WERI-Rb-1 (cell line): ENCODE measurements at places on chromosomes 5 and 9.
A peak's percentile ranks its signal among the peaks of the same experiment; 100 is the strongest.

DNA sequence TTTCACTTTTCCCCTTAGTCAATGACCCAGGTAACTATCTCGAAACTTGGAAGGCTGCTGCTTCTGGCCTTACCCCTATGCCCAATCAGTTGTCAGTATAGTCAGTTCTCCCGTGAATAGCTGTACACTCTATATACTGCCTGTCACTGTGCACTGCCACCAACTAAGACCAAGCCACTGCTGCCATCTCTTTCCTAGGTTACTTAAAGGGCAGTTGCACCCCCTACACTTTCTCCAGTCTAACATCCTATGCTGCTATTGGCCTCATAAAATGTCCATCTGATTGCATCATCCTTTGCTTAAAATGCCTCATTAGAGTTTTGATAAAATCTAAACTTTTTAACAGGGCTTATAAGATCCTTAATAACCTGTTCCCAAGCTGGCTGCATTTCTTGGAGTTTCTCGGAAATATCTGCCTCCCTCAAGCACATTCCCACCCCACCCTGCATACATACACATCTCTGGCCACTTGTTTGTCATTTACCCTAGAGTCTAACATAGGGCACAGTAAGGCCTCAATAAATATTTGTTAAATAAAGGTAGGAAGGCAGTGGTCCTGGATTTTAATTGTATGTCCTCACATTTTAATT, 32.8 kb upstream of the TNFAIP8 start:
- no peak for DNase-seq

DNA sequence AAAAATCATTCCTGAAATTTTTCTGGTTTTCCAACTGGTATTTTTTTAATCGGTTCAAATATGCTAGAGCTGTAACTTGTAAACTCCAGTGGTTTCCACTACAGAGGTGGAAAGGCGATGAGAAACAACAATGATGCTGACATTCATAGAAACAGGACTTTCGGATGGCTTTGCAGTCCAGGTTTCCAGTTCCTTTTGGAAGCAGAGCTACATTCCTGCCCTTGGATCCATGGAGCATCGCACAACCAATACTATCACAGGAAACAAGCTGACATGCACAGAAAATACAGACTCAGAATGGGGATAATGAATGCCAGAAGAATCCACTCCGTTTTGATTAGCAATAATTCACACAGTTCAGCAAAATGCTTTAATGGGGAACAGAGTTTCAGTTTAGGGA, 140.0 kb downstream of the EPB41L4A start:
- no peak for DNase-seq

DNA sequence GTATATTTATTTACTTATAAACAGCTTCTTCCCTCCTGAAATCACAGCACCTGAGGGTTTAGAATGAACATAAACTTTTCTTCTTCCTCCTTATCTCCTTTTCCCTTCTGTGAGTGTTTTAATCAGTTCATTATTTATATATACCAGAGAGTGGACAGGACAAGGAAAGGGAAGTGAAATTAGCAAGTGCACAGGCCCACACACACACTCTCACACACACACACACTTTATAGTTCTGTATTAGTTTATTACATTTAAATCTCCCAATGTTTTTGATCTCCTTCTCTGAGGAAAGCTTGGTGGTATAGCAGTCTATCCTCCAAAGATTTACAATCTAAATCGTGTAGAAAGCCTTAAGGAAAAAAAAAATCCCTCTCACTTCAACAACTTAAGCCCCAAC, 353.5 kb downstream of the NDUFS4 start:
- DNase-seq = no peak

DNA sequence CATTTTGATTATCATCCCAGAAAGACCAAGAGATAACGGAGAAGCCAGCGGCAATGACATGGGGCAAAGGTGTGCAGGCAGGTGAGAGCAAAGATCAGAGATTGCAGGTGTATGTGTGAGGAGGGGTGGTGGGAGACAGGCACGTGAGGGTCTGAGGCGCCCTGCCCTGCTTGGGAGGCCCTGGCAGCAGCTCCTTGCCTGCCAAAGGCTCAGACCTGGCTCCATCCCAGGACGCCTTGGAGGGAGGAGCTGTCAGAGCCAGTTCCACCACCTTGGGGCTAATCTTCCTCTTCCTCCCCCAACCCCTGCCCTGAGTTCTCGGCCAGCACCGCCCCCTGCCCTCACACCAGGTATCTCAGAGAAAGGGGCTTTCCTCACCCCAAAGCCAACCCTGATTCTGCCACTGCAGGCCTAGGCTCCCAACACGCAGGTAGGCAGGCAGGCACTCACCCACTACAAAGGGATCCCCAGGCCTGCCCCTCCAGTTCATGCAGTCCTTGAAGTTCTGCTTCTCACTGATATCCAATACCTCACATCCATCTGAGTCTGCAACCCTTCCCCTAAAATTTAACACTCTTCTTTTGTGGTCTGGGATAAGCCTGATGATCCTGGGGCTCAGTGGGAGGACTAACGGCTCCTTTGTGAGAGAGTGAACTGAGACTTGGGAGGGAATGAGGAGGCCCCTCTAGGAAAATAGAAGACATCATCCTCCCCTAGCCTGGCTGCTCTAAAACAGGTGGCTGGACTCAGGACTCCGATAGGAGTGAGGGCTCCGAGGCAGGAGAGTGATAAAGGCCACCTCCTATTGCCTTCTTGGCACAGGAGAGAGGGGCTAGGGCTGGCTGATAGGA, 1.8 kb downstream of the AQP3 start:
- no peak for DNase-seq

DNA sequence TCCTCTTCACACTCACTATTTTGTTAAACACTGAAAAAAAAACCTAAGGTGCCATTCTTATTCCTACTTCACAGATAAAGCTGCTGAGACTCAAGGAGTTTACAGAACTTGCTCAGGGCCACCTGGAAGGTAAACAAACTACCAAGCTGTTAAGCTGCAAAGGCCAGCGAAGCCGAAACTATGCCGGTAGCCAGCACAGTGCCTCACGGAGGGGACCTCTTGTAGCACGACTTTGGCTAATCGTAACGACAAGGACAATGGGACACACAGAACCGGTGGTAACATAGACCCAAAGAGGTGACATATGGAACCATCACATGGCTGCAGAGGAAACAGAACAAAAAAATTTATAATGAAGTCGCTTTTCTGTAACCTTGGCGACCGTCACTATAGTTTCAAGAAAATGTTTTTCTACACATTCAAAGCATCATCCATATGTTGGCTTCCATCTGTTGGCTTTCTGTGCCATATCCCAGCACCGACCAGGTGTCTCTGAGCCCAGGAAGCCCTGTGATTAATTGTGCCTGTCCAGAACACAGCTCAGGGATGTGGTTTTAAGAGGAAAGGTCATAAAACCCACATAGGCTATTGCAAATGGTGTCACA, 60.3 kb downstream of the S1PR3 start:
- DNase-seq = no peak

GRCh38 chr9:34796924-34797323, 87.0 kb upstream of the CCL21 start:
- DNase-seq = no peak

GRCh38 chr5:82901281-82901888, 175.8 kb downstream of the TMEM167A start:
- DNase-seq = no peak

GRCh38 chr5:136174021-136174659, 18.8 kb downstream of the SMIM32 start:
- no peak for DNase-seq

DNA sequence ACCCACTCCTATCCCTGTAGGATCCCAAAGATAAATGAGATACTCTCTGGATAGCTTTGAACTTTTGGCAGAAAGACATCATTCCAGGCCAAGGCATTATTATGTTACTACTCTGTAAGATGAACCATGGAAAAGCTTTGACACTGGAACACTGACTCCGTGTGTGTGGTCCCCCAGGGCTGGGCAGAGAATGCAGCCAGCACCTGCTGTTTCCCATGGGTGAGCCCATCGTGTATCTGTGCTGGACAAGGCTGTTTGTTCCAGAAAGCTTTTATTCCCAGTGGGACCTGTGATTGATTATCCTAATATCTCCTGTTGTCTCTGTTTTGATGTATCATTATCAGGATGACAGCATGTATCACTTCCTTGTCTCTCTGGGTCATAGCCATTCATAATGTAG, 254.9 kb downstream of the SAXO1 start:
- no peak for DNase-seq

- no peak for DNase-seq
Measured at GRCh38 chr9:127815512-127816361, 13.1 kb downstream of the FPGS start.

- DNase-seq = peak; percentile 45
Measured at GRCh38 chr5:1883120-1883924, 597 bp upstream of the IRX4 start.

DNA sequence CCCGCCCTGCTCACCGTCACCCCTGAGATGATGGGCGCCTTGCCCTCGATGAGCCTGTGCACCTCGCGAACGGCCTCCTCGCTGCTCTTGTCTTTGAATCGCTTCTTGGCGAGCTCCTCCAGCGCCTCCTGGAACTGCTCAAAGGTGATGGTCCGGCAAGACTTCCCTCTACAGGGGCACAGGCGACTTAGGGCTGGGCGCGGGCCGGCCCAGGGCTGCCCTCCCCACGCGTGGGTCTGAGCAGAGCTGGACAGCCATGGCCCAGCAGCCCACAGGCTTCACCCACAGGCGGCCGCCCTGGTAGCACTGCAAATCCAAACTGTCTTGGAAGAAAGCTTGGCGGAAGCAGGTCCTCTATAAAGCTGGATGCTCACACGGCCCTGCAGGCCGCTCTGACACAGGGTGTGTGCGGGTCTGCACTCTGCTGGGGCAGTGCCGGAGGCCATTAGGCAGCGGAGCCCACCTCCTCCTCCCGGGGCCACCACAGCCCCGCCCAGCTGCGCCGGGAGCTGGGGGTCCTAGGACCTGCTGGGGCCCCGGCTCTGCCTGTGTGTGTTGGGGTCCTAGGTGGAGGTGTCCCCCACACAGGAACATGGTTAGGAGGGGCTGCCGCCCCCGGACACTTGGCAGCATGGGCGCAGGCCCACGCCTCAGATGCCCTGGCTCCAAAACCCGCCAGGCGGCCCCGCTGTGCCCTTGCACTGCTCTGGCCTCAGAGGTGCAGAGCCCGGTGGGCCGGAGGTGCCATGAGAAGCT, 27.0 kb downstream of the TPPP start:
- no peak for DNase-seq

DNA sequence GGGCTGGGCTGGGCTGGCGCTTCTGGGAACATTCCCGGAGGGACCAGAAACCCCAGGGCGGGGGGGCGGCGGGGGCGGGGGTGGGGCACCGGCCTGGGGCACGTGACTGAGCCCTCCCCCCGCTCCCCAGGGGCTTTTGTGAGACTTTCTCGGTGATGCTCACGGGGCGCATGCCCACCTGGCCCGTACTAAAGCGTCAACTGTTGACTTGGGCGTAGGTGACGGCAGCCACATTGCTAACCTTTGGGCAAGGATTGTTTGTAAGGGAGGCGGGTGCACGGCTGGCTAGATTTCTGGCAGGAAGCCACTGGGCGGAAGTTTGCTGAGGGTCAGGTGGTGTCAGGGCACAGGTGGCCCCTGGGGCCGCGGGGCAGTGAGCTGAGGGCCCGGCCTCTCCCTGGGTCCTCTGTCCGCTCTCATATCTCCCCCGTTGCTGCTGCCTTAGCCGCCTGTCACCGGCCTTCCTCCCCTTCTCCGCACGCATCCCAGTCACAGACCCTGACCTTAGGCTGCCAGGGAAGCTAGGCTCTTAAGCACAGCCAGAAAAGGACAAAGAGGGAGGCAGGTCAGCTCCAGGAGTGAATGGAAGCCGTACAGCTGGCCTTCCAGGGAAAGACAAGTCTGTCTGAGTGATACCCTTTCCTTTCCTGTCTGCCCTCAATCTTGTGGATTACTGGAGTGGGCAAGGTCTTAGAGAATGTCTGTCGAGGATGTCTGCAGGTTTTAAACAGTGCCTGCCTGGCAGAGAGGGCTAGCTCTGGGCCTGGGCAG, 812 bp downstream of the CACFD1 start:
- peak; percentile 70 for DNase-seq

GRCh38 chr5:96733771-96734500, 71.8 kb downstream of the CAST start:
- peak; percentile 82 for DNase-seq

- DNase-seq = no peak
Measured at GRCh38 chr5:91018712-91019371, 364.3 kb downstream of the ARRDC3 start.

DNA sequence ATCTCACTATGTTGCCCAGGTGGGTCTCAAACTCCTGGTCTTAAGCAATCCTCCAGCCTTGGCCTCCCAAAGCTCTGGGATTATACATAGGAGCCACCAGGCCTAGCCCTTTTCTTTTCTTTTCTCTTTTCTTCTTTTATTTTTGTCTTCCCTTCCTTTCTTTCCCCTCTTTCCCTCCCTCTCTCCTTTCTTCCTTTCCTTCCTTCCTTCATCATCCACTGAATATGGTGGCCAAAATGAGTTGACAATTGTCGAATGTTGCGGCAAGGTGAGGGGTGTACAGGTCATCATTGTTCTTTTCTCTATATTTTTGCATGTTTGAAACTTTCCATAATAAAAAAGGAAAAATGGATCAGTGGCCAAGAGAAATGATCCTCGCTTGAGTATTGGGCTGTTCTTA, 32.1 kb upstream of the BASP1 start:
- DNase-seq = no peak

DNA sequence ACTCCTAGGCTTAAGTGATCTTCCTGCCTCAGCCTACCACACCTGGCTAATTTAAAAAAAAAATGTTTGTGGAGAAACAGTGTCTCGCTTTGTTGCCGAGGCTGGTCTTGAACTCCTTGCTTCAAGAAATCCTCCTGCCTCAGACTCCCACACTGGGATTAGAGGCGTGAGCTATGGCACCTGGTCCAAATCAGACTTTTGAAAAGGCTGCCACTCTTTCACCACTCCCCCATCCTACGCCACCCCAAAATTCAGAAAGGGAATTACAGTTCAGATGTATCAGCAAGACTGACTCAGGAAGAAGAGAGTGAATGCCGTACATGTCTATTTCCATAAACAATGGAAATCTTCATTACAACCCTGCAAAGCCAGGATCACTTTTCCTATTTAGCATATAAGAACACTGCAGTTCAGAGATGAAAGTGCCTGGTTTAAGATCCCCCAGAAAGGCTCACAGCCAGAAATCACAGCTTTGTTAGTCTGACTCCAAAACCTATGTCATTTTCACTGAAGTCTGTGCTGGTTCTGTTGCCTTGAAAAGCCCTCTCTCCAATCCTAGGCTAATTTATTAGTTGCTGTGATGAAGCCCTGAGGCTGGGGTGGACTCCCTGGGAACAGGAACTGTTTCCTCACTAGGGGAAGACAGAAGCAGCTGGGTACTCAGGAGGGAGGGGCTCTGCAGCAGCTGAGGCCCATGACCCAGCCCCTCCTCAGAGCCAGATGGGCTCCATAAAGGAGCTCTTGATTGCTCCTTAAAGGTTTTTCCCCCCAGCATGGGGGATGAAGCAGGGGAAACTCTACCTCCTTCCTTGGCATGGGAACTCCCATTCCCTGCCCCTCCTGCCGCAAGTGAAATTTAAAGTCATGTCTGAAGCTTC, 3.1 kb downstream of the FBLL1 start:
- DNase-seq = peak; percentile 29

DNA sequence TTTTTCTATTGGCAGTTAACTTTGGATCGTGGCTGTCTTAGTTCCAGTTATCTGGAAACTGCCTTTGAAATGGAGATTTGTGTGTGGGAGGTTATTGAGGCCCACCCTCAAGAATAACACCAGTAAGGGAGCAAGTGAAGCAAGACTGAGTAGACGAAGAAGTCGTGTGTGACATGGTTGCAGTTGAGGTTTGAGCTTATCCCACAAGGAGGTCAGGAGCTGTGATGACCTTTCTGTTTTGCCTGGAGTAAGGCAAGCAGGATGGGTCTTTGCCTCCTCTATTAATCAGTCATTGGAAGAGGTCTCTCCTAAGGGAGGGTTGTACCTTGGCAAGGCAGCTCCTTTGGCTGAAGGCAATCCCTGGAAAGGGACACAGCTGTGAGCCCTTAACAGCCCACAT, 49.6 kb upstream of the CTXN3 start:
- no peak for DNase-seq
